ENCODE measurements at places on chromosomes 4 and X. TPM values are rescaled to one million over a fixed set of nuclear protein-coding genes. Genes with fewer than 3 reads are reported as not detected.

Gene GABRE
- 16.8 TPM for total RNA-seq

Gene KIAA1210
- total RNA-seq: not detected

Gene ADD1
- total RNA-seq: 78.4 TPM

Gene MAMLD1
- 0.48 TPM for total RNA-seq

Gene GABRA4
- not detected for total RNA-seq

Gene DDIT4L
- total RNA-seq: 1.2 TPM

Gene TLL1
- 3.6 TPM for total RNA-seq

Gene USP17L18
- not detected for total RNA-seq

Gene F8A3
- 5.3 TPM for total RNA-seq

Gene ODAPH
- total RNA-seq: not detected

Gene PUDP
- 4.3 TPM for total RNA-seq

Gene IL2
- not detected for total RNA-seq

Gene USP17L21
- total RNA-seq: not detected

Gene CDX4
- total RNA-seq: not detected

Gene RTL3
- not detected for total RNA-seq

Gene PCSK1N
- 0.21 TPM for total RNA-seq

Gene GPRASP2
- total RNA-seq: 8.0 TPM

Gene CCNA2
- total RNA-seq: 1.9 TPM

Gene NMU
- total RNA-seq: 4.6 TPM

Gene SETD7
- total RNA-seq: 41.0 TPM

Gene SLC2A9
- 102 TPM for total RNA-seq

Gene DBET
- under 0.01 TPM for total RNA-seq

Gene TLR2
- total RNA-seq: 101 TPM

Gene CPZ
- total RNA-seq: not detected

Gene GNRHR
- not detected for total RNA-seq

Gene DMRTC1B
- not detected for total RNA-seq

Gene CT45A3
- not detected for total RNA-seq

Gene NDST3
- 0.24 TPM for total RNA-seq

Gene RS1
- not detected for total RNA-seq

Gene SHOX
- not detected for total RNA-seq

Measured in tracheal epithelial cell (primary cell).